ENCODE measurements at places on chromosomes 2 and 18.

DNA sequence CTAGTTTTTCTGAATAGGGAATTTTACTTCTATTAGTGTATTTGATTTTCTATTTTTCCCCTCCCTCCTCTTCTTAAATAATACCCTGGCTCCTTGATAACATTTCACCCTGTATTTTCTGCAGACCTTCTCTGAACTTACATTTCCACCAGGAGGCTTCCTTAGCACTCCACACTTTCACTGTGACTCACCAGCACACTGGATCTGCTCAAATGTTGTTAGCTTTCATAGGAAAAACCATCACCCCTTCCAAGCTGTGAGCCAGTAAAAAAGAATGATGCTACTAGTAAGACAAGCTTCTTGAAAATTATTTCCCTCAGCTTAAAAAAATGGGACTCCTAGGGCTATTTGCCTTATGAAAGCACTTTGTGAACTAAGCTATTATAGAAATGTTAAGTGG is 16.1 kb downstream of the SUPT7L start:
- no peak for DNase-seq

- no peak for DNase-seq
Measured at GRCh38 chr2:222568865-222569264, 87.0 kb downstream of the FARSB start.

- DNase-seq: no peak
Measured at GRCh38 chr2:230564805-230565779, 147.6 kb upstream of the CAB39 start.

GRCh38 chr2:157722580-157723234 is 94.0 kb upstream of the ACVR1C start:
- no peak for DNase-seq

- DNase-seq: no peak
Measured at GRCh38 chr18:30814446-30814845, 228.1 kb downstream of the DSC3 start.

DNA sequence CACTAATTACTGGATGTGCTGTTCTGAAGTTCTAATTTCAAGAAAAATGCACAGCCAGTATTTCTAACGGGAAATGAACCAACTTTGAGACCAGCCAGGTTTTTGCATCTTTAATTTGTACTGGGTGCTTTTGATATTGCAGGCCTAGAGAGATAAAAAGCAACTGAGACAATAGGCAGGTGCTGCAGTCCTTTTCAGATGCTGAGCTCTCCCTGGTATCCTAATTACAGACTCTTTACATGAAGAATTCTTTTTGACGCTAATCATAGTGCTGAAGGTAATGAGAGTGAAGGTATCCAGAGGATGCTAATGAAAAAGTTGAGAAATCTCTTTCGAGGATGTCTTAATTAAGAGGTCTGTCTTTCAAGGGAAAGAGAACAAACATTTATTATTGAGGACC is 85.1 kb downstream of the SERPINB8 start:
- DNase-seq: no peak
